ENCODE measurements at places on chromosomes 5 and 9.

DNA sequence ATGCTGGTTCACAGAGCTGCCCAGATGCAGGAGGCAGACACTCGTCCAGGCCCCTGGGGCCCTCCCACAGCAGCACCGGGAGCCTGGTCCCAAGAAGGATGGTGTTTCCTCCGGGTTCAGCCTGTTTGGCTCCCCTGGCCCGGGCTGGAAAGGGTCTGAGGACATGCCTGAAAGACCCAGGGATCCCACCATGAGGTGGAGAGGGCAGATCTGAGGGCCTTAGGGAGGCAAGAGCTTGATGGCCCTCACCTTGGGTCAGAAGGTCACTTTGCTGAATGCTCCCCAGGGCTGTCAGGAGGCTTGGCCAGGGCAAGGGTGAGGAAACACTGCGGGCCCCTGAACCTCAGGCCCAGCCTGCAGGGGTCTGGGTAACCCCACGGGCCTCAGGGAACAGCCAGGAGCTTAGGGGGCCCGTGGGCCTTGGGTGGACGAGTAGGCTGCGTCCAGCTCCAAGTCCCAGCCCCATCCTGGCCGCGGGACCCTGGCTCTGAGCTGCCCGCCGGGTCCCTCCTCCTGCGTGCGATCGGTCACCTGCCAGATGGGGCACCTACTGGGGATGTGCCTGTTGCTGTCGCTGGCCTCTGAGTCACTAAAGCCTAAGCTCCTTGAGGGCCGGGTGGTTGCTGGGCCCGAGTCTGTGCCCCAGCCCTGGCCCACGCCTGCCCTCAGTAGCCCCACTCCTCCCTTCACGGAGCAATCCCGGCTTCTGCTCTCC lies 106.2 kb downstream of the ZNF354C start:
- DNase-seq, result no peak

- DNase-seq, result no peak
Measured at GRCh38 chr9:22053178-22053577, 44.1 kb upstream of the CDKN2B start.

- no peak for DNase-seq
Measured at GRCh38 chr9:80097476-80097875, 525.7 kb downstream of the TLE4 start.

GRCh38 chr9:127253446-127253845 lies 11.1 kb upstream of the GARNL3 start:
- DNase-seq, result no peak

GRCh38 chr9:122261469-122261881 lies 3.2 kb downstream of the RBM18 start:
- no peak for DNase-seq

- peak; percentile 57 for DNase-seq
Measured at GRCh38 chr5:175718401-175719108, 60.7 kb downstream of the HRH2 start.

DNA sequence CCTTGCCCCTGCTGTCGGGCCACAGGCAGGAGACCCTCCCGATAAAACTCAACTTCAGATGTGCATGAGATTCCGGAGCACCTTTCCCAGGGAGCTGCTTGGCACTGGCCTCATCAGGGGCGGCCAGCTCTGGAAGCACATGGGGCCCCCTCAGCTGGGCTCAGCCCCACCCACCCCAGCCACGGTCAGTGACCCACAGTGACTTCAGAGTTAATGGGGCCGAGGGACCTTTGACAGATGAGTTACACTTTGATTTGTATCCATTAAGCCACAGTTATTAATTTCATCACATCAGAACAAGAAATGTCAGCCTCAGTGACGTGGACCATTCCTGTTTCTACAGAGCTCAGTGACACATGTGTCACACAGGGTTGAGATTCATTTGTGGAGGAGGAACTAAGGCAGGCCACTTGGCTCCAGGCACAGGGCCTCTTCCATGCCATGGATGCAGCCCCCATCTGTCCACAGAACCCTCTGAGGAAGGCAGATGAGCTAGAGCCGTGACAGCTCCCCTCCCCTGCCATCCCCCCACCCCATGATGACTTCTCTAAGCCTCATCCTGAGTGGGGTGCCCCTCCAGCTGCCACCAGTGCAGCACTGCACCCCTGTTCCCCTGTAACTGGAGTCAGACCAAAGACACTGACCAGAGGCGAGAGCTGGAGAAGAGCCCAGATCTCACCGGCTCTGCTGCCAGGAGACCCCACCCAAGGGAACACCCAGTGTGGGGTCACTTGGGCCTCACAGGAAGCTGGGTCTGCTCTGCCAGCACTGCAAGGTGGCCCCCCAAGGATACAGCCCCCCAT lies 69.4 kb upstream of the ADAMTS2 start:
- no peak for DNase-seq

GRCh38 chr9:16870596-16871335 lies at the start of gene BNC2:
BNC2 (minus strand) TSS chr9:16870670; CDS start chr9:16870648, 22 bp downstream.
- DNase-seq, result no peak

DNA sequence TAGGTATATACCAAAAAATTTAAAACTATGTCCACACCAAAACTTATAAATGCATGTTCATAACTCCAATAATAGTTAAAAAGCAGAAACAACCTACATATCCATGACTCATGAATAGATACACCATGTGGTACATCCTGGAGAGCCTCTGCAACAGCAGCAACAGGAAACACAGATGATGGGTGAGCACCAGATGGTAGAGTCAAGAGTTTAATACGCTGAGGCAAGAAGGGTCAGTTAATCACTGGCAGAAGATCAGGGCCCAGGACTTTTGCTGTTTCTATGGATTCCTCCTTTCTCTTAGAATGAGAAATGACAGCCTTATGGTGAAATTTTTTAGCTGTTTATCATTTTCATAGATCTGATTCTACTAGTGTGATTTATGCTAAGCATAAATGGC lies 351.8 kb upstream of the ADAMTSL1 start:
- DNase-seq, result no peak

DNA sequence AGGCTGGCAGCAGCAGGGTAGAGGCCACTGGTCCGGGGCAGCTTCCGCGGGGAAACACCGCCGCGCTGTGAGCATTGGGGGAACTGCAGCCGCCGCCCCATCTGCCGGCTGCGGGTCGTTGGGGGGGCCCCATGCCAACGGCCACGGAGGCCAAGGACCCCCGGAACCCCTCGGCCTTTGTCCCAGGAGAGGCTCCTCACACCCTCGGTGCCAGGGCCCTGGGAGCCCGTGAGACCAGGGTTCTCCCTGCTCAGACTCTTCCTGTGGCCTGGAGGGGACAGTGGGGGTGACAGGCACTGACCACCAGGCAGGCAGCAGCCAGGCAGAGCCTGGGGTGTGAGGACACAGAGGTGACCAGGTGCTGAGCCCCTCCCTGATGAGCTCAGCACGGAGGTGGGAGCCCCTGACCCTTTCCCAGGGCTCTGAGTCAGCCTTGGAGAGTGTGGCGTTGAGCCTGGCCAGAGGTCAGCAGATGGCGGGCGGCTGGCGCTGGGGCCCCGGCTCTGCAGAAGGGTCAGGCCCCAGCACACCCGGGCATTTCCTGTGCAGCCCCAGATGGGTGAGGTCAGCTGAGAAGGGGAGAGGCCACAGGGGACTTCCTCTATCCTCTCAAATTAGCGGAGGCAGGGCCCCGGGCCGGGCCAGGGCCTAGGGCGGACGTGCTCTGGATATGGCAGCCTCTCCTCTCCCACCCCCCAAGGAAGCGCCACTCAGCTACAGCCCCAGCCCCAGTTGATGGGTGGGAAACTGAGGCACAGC lies 17.9 kb upstream of the EGFL7 start:
- peak; percentile 58 for DNase-seq

- no peak for DNase-seq
Measured at GRCh38 chr5:177509991-177510566, 453 bp upstream of the DOK3 start.

- no peak for DNase-seq
Measured at GRCh38 chr5:150278046-150278730, 11.4 kb downstream of the CAMK2A start.

GRCh38 chr5:124951661-124952060 lies 205.2 kb upstream of the ZNF608 start:
- no peak for DNase-seq

DNA sequence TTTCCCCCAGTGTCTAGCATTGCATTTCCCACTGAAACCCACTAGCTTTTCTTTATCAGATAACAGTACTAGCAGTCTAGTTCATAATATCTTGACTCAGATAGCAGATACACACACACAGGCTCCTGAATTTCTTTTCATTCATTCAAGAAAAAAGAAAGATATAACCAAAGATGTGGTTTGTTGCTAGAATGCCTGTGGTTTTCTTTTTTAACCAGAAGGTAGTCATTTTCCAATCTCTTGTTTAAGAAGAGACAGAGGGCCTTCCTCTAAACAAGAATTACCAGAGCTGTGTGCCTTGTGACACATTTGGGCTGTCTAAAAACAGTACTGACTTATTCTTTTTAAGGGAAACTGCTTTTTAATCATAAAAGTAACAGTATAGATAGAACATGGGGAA lies 167.3 kb downstream of the PJA2 start:
- no peak for DNase-seq

DNA sequence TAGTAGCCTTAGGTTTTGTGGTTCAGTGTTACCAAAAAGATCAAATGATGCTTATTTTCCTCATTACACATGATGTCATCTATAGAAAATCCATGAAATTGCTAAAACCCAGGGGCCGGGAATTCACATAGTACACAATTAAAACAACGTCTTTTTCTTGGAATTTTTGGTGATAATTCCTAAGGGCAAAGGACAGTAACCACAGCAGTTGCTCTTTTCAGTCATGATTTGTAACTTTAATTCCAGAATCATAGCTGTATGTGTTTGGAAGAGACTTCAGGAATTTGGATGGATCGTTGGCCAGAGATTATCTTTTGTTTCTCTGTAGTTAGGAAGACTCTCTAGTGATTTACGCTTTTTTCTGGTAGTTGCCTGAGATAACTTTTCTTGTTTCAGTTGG lies 748.7 kb downstream of the TLE4 start:
- no peak for DNase-seq

DNA sequence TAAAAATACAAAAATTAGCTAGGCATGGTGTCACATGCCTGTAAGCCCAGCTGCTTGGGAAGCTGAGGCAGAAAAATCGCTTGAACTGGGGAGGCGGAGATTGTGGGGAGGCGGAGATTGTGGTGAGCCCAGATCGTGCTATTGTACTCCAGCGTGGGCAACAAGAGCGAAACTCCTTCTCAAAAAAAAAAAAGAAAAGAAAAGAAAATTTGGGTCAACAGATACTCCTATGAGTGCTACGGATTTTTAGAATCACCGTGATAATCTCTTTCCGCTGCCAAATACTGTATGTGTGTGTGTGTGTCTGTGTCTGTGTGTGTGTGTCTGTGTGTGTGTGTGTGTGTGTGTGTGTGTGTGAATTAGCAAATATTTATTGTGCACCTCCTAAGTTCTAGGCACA lies 64.4 kb downstream of the ARRDC3 start:
- DNase-seq, result no peak

DNA sequence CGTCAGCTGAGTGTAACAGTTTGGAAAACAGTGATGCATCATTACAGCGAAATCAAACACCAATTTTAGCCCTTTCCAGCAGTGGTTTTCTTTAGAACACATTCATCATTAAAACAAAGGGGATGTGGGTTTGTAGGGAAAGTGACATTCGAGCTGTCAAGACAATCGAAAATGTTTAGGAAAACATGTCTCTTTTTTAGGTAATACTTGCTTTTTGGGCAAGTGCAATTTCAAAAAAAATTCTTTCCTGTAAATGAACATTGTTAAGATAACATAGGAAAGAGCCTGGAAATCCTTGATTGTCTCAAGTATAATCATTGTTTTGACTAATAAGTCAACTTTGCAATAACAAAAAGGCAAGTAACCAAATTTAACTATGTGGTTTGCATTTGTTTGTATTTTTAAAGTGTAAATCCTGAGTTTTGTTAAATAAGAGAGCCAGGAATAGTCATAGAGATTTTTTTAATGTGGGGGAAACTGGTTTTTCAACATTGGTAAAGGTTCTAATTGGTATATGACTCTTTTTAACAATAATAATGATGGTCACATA lies 182.5 kb downstream of the TTLL11 start:
- no peak for DNase-seq

DNA sequence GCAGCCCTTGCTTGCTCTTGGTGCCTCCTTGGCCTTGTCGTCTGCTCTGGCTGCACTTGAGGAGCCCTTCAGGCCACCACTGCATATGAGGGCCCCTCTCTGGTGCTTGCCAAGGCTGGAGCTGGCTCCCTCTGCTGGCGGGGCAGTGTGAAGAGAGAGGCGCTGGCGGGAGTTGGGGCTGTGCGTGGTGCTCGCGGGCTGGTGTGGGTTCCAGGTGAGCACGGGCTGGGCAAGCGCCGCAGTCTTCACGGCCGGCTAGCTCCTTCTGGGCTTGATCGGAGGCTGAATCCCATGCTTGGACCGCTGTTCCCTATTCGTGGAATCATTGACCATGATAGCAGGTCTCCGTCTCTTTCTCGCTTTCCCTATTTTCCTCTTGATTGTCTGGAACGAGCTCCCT lies 56.5 kb downstream of the XRCC4 start:
- no peak for DNase-seq

- no peak for DNase-seq
Measured at GRCh38 chr5:175054243-175054642, 329.9 kb downstream of the MSX2 start.

DNA sequence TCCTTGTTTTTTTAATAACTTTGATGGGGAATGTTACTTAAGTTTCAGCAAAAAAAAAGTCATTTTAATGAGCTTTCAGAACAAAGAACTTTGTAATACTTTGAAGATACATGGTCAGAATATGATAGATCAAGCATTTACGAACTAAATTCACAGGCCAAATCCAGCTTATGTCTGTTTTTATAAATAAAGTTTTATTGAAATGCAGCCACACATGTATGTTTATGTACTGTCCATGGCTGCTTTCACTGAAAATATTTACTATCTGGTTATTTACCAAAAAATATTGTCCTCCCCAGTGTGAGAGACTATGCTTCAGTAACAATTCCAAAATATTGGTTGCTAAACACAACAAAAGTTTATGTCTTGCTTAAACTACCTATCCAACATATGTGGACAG lies 366.7 kb downstream of the PIK3R1 start:
- no peak for DNase-seq

GRCh38 chr9:108883085-108883484 lies 21.0 kb downstream of the ACTL7A start:
- DNase-seq, result no peak

GRCh38 chr5:67037171-67037570 lies 159.4 kb downstream of the CD180 start:
- DNase-seq, result no peak

DNA sequence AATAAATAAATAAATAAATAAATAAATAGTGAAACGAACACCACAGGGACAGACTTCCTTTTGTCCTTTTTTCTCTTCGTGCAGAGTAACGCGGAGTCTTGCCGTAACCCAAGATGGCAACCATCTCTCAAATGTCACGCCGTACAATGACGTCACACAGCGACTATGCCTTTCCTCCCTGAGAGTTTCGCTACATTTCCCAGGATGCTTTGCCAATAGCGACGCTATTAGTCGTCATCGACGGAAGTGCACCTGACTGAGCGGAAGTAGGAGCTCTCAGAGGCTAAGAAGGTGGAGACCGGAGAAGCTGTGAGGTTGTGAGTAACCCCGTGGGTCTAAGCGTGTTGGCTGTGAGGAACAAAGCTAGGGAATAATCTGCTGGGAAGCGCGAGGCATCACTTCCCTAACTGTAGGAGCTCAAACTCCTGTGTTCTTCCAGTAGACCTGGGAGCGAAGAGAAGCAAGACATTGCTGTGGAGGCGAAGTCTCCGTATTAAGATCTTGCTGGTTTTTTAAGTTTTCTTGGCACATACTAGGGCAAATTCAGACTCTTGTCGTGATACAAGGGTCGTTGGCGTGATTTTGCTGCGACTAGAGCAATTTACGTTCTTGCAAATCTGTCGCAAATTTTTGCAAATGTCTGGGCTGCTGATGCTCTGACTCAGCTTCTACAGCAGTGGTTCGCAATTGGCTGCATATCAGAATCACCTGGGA lies at the start of gene TTC1:
Gene TTC1 (plus strand): TSS at position 263 of the 714 bp plus-strand sequence. CDS start 1,390 bp downstream, outside the sequence.
- DNase-seq, result peak; percentile 70
